Head of caudate nucleus (tissue), 42 donors: ENCODE measurements at places on chromosomes 7 and 10.

- DNase-seq = no peak
Observed at GRCh38 chr7:781936-782529, 50.2 kb upstream of the SUN1 start.

GRCh38 chr10:126468467-126468866 lies 80.2 kb upstream of the ADAM12 start:
- DNase-seq = no peak

DNA sequence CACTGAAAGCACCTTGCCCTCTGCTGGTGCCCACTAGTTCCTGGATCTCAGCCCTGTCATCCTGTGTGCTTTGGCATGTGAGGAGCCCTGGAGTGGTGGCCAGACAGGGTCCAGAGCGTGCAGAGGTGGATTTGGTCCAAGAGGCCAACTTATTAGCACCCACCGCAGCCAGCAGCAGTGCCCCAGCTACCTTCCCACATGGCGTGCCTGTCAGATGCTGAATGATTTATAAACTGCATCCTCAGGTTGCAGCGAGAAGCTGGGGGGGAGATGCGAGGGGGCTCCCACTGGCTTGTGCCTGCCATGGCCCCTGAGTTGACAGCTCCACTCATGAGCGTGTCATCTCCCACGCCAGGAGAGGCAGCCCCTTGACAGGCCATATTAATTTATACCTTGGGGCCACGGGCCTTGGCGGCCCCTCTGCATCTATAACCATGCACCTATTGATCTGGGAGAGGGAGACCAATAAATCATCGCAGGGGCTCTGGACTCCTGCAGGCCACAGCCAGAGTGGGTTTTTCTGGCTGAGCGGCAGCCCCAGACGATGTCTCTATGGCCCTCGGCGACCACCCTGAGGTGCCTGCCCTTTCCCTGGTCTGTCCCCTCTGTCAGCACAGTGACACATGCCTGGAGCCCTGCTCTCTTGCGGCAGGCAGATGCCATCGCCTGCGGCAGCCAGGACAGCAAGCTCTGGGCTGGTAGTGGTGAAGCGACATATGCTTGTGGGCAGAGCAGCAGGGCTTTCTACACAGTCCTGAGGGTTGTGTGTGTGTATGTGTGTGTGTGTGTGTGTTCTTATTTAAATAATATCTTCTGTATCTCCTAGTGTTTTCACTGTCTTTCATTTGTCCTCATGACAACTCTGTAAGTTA lies 120.8 kb downstream of the CDH23 start:
- no peak for DNase-seq

DNA sequence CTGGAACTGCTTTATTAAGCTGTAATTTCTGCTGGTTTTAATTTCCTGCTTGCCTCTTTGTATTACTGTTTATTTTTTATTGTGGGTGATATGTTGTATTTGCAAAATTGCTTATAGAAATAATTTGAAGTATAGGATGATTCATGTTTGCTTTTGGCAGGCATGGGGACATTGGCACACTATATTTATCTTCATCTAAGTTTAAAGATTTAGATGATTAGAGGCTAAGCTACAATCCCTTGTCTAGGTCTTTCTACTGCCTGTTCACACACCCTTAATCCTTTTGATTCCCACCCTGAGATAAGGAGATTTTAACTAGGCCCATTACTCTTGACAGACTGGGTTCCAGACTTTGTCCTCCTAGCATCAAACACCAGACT lies 182.8 kb upstream of the KAT6B start:
- DNase-seq = no peak

DNA sequence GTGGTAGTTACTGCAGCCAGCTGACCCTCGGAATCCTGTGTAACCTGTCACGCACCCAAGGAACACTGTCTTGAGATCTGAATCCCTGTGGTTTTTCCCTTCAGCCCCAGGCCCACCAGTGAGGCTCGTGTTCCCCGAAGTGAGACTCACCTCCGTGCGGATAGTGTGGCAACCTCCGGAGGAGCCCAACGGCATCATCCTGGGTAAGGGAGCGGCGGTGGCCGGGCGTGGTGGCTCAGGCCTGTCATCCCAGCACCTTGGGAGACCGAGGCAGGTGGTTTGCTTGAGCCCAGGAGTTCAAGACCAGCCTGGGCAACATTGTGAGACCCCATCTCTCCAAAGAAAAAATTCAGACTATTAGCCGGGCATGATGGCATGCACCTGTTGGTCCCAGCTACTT lies 549.9 kb upstream of the FOXK1 start:
- no peak for DNase-seq

DNA sequence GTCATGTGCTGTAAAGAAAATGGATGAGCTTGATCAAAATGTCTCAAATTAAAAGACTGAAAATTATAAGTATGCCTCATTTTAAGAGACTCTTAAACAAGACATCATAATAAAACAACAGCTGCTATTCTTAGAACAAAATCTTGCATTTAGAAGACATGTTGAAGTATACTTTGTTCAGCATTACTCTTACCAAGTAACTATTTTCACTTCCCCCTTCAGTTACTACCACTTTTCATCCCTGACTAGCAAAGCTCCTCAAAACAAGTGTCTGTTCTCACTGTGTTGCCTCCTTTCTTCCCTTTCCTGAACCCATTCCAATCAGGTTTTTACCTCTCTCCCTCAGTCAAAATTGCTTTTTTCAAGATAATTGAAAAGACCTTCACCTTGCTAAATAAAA lies 31.6 kb downstream of the ELAPOR2 start:
- no peak for DNase-seq

GRCh38 chr7:41858201-41858600 lies 155.3 kb upstream of the INHBA start:
- DNase-seq = no peak

DNA sequence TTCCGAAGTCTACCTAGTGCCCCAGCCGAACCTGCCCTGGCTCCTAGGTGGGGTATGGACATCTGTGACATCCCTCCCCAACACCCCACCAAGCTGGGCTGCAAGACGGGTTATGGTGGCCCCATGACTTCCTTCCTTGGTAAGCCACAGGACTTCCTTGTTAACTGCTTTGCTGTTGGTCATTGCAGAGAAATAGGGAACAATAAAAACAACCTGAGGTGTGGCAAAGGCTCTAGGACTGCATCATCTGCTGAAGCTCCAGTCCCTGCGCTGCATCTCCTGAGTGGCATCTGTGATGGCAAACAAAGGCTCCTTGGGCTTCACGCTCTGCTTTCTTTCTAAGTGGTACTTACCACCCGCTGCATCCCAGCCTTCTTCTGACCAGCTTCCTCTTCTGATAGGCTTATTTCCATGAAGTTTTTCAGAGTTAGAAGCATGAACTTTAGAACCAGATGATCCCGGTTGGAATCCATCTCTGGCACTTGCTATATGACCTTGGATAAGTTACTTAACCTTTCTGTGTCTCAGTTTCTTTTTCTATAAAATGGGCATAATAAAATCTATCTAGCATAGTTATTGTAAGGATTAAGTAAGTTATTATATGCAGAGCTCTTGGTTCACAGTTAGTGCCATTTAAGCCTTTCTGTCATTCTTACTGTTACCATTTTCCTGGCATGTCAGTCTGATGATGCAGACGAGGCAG lies 216.8 kb downstream of the RPS24 start:
- DNase-seq = no peak

DNA sequence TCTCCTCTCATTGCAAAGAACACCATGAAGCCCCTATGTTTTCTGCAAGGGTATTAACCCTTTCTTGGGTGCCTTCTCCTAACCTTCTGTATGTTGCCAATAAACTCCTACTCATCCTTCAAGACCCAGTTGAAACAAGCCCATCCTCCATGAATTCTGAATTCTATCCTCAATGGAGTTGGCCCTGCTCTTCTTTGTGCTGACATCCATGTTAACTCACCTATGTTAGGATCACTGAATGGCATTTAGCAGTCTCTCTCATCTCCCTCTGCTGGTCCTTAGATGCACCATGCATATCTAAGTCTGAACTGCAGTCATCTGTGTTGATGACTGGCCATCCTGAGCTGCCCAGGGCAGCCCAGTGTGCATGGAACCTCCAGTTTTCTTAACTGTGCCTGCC lies 129.8 kb downstream of the BUB3 start:
- DNase-seq = no peak

- DNase-seq = no peak
Observed at GRCh38 chr7:101522021-101522420, 107.1 kb downstream of the MYL10 start.

- DNase-seq = no peak
Observed at GRCh38 chr10:132392184-132392800, 4.7 kb upstream of the PWWP2B start.

DNA sequence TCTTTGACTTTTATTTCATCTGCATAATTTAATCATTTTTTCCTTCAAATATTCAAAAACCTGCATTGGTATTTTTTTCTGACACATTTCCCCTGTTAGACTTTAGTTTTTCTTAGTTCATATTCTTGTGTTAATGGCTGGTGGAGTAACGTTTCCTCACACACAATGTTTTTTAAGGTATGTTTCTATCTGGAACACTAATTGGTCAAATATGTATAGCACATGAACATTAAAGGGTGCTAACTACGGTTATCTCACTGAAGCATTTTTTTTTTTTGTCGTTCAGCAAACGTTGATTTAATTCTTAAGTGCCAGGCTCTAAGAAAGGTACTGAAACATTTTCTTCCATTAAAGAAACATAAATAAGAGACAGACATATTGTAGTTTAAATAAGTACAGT lies 87.7 kb downstream of the PTPRZ1 start:
- no peak for DNase-seq

- no peak for DNase-seq
Observed at GRCh38 chr7:24727154-24728120, 29.8 kb downstream of the GSDME start.

- no peak for DNase-seq
Observed at GRCh38 chr10:28188526-28188925, 114.3 kb downstream of the MPP7 start.

- DNase-seq = no peak
Observed at GRCh38 chr10:123611876-123612275, 54.3 kb upstream of the GPR26 start.

DNA sequence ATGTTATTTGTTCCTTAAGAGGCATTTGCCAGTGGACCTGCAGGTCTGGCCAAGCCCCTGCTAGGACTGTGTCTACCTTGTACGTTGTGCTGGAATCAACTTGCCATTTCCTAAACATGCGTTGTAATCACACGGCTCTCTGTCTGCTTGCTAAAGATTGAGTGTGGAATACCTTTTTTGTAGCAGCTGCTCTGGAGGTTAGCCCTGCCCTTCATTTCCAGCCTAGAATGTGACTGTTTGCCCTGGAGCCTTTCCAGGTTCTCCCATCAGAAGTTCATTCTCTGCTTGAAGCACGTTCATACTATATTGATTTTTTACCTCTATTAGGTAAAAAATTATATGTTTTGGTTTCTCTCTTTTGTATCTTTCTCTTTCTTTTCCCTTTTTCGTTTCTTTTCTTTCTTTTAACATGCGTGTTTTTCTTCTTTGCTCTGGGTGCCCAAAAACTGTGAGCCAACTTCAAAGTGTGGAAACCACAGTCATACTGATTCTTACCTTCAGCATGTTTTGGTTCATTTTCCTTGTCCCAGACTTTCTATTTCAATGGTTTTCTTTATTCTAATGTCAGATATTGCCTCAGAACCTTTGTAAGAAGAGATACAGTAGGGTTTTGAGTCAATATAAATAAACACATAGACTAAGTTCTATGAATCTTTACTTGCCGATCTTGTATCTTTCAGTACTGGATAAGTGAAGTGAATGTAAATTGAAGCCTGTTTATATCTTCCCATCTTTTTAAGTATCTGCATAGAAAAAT lies 111.9 kb upstream of the RPA3 start:
- no peak for DNase-seq

GRCh38 chr10:89257581-89257980 lies 6.0 kb upstream of the LIPA start:
- DNase-seq = no peak
